ENCODE measurements at places on chromosomes 5 and 9.

DNA sequence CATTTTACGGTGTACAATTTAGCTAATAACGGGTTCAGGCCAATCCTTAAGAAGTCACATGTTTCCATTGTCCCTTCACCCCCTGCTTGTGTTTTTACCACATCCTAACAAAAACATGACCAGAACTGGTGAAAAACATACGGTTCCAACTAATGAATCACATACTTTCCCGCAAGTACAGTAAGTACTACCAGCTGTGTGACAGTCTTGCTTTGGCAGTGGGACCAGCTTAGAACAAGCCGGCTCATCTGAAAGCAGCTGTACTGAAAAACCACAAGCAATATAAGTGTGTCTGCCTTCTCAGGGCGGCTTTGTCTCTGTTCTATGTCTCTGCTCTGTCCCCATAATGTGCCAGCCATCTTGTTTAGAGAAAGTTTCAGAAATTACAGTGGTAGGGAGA, 242.5 kb downstream of the BNC2 start:
- DNase-seq = no peak

GRCh38 chr9:38208206-38208901, 139.3 kb upstream of the SHB start:
- no peak for DNase-seq

DNA sequence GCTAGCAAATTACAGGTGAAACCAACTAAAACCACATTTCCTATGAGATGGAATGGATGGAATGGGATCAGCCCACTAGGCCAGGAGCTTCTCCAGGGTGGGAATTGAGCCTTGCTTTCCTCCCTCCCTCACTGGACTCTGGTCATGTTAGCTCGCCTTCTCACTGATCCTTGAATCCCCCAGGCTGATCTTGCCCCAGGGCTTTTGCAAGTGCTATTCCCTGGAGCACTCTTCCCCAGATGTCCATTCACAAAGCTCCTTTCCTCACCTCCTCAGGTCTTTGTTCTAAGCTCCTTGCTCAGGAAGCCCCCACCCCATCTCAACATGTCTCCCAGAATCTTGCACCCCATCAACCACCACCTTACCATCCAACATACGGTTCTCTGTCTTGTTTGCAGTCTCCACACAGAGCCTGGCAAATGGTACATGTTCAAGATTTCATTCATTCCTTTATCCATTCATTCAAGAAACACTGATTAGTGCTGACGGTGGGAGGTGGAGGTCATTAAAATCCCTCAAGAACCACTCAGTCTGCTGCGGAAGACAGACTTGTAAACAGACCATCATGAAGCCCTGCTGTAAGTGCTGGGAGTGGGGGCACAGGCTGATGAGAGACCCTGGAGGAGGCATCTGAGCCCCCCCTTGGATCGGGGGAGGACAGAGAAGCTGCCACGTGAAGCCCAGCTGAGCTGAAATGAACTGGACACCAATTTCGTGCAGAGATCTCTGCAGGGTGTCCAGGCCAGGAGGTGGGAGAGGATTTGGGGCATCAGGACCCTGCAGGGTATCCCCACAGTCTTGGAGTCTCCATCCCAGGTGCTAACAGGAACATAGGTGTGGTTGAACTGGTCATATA, 141.7 kb downstream of the BARX1 start:
- DNase-seq = no peak

GRCh38 chr5:80695666-80696065, 40.9 kb upstream of the DHFR start:
- no peak for DNase-seq

- no peak for DNase-seq
Measured at GRCh38 chr5:69188811-69189161, 597 bp upstream of the CENPH start.

DNA sequence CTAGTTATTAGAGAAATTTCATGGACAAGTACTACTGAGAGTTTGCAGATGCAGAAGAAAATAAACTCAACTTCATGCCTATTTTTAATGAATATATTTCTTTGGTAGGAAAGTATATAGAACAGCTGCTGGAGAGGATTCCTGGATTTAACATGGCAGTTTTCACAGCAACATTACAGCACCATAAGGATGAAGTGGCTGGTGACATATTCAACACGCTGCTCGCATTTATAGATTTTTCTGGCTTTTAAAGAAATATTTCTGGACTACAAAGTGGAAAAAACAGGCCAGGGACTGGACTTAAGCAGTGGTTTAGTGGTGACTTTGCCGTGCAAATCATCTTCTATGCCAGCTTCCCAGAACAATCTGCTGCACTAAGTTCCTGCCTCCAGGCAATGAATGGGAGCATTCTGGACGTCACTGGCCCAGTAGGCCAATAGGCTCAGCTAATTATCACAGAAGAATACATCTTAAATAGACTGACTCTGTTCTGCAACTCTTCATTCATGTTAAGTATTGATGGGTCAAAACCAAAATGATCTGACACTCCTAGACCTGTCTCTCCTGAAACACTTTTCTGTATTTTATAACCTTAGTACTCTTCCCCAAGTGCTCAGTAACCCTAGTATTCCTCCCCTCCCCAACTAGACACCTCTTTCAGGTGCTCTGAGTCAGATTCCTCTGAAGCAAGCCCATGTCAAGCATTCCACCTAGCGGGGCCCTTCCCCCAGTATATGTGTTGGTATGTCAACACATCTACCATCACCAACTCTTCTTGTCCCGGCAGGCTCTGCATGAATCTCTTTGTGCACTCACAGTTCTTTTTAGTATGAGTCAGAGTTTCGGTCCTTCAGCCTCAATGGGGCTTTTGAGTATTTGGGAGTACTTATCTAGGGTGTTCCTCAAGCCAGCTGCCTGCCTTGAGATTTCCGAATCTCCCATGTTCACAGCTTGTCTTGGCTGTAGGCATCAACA, 625.5 kb downstream of the CHSY3 start:
- no peak for DNase-seq

- DNase-seq = no peak
Measured at GRCh38 chr9:137312852-137313325, 10.8 kb upstream of the NRARP start.

GRCh38 chr5:38551030-38552017, 5.1 kb downstream of the LIFR start:
- DNase-seq = peak; percentile 45

All from midbrain (tissue), 1 donor.